SIG-M5 (cell line): ENCODE measurements at places on chromosomes 13 and 19.

GRCh38 chr13:27353166-27353583, 71.2 kb upstream of the GTF3A start:
- DNase-seq: no peak

- no peak for DNase-seq
Measured at GRCh38 chr13:32687275-32687674, 101.0 kb downstream of the PDS5B start.

- no peak for DNase-seq
Measured at GRCh38 chr13:48199404-48199946, 33.5 kb upstream of the ITM2B start.

DNA sequence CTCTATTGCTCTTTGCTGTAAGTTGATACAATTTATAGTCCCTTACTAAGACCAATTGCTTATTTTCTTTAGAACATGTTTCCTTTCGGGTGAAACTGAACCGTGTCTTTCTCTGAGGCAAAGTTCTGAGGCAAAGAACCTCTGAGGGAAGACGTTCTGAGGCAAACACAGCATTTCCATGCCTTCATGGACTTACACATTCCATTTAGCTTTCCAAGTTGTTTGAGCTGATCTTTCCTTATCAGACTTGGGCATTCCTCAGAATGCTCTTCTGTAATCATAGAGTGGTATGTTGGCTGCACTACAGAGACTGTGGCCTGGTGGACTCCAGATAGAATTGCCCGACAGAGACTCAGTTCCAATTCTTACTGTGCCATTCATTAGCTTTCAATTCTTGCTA, 579.1 kb downstream of the KCTD12 start:
- DNase-seq: no peak

- no peak for DNase-seq
Measured at GRCh38 chr13:107650081-107650701, 565.1 kb downstream of the LIG4 start.

GRCh38 chr19:29454109-29454508, 71.7 kb upstream of the VSTM2B start:
- DNase-seq: no peak

- no peak for DNase-seq
Measured at GRCh38 chr13:98576200-98576945, 534 bp downstream of the STK24 start.

DNA sequence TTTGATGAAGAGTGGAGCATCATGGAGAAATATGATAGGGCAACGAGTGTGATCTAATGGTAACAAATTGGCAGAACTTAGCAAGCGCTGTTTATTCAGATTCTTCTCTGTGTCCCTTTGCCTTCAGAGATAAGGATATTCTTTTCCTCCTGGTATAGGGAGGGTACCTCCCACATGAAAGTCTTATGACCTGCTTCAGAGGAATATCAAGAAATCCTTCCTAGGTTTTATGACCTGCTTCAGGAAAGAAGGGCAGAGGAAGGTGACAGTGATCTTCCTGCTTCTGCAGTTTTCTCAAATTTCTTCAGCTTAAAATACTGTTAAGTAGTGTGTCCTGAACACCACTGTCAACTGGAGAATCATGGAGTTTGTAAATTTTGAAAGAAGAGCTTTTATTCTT, 144.3 kb downstream of the DNAJC15 start:
- DNase-seq: no peak

DNA sequence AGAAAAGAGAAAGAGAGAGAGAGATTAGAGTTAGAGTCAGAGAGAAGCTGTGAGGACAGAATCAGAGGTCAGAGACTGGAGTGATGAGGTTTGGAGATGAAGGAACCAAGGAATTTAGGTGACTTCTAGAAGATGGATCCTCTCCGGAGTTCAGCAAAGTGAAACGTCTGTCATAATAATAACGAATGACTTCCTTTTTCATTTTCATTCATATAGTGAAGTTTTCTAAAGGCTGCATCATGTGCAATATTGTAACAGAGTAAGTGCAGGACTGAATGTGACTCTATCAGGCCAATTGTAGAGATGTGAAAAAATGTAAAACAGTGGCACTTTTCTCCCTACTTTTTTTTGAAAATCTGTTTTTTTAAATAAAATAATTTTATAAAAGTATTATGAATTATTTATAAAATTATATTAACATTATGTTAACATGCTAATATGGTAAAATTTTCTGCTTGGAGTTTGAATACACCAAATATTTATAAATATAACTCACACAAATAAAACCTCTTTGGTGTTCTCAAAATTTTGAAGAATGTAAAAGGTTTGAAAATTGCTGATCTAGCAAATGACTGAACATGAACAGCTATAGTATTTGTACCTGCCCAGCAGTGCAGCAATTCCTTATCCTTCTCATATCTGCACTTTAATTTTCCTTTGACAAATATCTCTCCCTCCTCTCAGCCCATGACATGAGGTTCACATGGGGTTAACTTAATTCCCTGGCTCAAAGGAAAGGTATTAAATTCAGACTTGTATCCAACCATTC, 4.2 kb upstream of the TNFSF11 start:
- no peak for DNase-seq

DNA sequence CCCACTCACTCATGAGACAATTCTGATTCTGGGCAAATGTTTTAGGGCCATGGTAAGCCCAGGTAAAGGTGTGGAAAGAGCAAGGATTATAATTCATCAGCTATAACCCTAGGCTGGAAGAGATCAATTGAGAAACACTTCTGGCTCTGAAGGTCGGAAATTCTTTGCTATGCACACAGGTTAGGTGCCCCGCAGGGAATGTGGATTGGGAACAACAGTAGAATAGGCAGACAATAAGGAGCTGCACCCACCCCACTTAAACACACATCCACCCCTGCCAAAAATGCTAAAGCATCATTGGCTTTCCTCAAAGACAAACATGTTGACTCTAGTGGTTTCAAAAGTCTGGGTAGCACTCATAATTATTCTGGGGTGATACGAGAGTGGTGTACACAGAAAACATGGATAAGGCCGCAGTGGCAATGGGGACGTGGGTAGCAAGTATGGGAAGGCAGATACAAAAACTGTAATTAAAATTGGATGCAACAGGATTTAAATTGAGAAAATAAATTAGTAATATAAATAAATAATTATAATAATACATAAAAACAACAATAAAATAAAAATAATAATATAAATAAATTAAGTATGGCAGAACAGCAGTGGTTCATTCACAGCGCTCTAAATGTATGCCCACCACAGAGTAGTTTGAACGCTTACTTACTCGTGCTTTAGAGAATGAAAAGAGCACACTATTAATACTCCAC, 8.6 kb downstream of the EFNB2 start:
- DNase-seq: no peak

DNA sequence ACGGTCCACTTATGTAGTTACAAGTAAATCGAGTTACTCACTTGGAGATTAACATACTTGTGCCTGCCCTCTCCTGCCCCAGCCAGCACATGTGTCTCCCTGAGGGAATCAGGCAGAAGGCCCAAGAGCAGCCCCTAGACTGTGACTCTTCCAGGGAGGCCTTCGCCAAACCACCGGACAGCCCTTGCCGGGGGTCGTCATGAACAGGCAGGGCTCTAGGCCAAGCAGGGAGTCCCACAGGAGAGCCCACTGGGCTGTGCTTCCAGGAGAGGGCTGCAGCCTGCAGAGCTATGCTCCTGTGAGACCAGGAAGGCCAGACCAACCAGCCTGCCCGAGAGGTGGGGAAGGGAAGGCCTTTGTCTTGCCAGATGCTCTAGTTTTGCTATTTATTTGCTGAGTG, 283.3 kb downstream of the FOXO1 start:
- DNase-seq: no peak

DNA sequence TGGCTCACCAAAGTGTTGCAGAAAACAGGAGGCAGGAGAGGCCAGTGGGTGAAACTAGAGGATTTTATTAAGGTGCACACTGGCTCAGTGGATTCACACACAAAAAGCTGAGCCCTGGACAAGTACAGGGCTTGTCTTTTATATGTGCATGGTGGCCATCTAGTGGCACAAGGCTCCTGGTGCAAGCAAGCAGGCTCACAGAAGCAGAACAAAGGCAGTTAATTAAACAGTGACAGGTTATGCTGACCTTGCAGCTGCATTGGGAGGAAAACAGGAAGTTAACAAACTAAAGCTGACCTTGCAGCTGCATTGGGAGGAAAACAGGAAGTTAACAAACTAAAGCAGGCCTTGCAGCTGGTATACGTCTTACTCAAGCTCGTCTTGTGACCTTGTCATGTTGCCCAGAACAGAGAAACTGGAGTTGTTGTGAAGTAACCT, 65.3 kb upstream of the ZNF681 start:
- peak; percentile 6 for DNase-seq

GRCh38 chr13:101988140-101988539, 413.7 kb downstream of the FGF14 start:
- no peak for DNase-seq

GRCh38 chr13:44605275-44605674, 29.1 kb upstream of the TSC22D1 start:
- no peak for DNase-seq

GRCh38 chr13:33125821-33126570, 109.8 kb downstream of the KL start:
- DNase-seq: no peak

GRCh38 chr13:106078191-106078590, 457.3 kb downstream of the EFNB2 start:
- no peak for DNase-seq

GRCh38 chr19:39502640-39503417, 4.1 kb downstream of the DLL3 start:
- no peak for DNase-seq

- no peak for DNase-seq
Measured at GRCh38 chr13:77991003-77991402, 72.4 kb upstream of the EDNRB start.

- no peak for DNase-seq
Measured at GRCh38 chr19:19296953-19297689, 23.2 kb downstream of the SUGP1 start.

GRCh38 chr13:84297251-84297650, 415.0 kb upstream of the SLITRK1 start:
- DNase-seq: no peak

- no peak for DNase-seq
Measured at GRCh38 chr19:42132851-42133528, 744 bp upstream of the POU2F2 start.

GRCh38 chr13:39566216-39566869, 36.6 kb downstream of the LHFPL6 start:
- no peak for DNase-seq

- no peak for DNase-seq
Measured at GRCh38 chr13:91166714-91167511, 180.6 kb upstream of the MIR17HG start.

DNA sequence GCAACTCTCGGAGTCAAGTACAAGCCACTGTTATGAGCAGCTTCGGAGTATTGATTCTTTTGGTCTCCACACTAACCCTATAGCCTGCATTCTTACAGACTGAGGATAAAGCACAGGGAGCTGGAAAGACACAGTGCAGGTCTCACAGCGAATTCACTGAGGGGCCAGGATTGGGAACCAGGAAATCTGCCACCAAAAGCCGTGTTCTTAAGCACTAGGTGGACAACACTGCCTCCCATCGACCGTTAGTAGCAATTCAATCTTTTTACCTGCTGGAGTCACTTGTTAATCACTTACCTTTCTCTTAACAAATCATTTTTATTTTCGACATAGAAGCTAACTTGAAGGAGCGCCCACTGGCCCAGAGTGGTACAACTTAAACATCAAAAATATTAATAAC, 6.3 kb downstream of the PMIS2 start:
- no peak for DNase-seq

DNA sequence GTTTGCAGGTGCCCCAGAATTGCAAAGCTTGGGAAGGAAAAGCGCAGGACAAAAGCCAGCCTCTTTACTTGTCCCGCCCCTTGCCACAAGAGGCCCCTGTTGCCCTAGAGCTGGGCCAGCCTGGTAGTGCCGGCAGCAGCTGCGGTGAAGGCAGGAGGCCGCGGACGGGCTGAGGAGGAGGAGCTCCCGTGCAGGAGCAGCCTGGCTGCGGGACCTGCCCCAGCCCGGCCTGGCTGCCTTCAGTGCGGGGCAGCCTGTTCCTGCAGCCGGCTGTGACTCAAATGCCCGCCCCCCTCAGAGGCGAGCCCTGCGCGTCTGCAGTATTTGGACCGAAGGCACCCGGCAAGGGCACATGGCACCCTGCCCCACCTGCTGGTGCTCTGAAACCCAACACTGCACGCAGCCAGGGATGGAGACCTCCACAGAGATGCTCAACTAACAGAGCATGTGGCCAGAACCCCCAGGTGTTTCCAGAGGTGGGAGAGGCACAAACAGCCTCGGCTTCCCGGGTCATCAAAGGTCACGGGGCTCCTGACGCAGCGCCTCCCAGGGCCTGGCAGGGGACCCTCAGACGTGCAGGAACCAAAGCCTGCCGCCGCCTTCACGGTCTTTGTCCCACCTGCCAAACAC, 29.7 kb downstream of the NAXD start:
- DNase-seq: no peak
